Activated CD4-positive, CD25-positive, alpha-beta regulatory T cell treated with anti-CD3 and anti-CD28 coated beads, Interleukin-2, amount 50 U/mL, for 72 hours (primary cell): ENCODE measurements at places on chromosomes 16 and 17.

GRCh38 chr17:49676276-49676868, 1.5 kb downstream of the SPOP start:
- no peak for DNase-seq

DNA sequence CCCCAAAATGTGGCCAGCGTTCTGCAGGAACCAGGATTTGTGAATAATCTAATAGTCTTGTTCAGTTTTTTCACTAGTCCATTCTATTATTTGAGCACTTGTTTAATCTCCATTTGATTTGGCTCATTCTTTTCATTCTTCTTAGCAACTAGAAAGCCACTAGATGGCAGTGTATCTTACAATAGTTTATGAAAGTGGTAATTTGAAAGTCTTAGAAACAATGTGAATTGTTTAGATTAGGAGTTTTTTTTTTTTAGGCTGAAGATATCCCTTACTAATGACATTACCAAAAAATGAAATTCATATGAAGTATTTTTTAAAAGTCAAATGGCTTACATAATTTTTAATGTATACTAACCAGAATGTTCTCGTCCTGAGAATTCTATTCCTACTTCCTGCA, 6.7 kb downstream of the ERI2 start:
- no peak for DNase-seq

DNA sequence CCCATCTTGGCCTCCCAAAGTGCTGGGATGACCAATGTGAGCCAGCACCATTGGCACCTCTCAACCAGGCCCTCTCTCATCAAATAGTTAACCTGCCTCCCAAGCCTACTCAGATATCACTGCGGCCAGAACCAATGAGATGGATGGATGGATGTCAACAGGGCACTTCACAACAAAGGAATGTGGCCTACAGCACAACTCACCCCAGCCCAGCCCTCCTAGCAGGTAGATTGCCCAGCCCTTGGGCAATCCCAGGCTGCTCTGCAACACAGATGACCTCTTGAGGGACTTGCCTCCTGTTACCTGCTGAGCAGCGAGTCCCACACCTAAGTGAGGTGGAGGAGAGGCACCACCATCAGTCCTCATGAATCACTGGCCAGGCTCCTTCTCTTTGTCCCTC, 22.6 kb upstream of the KIFC3 start:
- DNase-seq = no peak

GRCh38 chr17:80662557-80662956, 117.9 kb downstream of the RPTOR start:
- no peak for DNase-seq

DNA sequence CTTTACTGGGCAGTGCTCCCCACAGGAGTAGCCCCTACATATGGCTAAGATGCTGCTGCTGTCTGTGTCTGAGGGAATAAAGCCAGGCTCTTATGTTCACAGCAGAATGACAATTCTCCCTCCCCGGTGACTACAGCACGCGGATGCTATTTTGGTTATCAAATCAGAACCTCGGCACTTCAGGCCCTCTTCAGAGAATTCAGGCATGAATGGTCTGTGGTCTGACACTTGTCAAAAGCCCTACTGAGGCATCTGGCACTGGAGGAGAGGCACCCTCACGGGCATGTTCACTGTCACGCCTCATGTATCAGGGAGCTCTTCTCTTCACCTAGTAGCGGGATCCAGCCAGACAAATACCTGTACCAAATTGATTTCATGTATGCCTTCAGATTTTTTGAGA, 30.4 kb downstream of the KIAA0513 start:
- no peak for DNase-seq

DNA sequence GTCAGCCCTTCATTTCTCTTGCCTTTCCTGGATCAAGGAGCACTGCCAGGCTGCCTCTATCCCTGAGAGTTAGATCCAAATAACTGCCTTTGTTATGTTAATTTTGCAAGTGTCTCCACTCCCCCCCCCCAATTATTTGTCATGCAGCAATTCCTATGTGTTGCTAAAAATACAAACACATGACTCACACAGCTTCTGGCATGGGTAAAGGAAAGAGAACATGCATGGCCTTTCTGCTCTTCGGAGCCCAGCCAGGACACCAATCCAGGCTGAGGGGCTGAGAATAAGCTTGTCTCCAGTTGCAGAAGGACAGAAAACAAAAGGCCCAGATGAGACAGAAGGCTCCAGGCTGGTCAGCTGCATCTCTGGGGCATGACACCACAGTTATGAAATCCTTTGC, 148.0 kb upstream of the TNRC6C start:
- DNase-seq = no peak

DNA sequence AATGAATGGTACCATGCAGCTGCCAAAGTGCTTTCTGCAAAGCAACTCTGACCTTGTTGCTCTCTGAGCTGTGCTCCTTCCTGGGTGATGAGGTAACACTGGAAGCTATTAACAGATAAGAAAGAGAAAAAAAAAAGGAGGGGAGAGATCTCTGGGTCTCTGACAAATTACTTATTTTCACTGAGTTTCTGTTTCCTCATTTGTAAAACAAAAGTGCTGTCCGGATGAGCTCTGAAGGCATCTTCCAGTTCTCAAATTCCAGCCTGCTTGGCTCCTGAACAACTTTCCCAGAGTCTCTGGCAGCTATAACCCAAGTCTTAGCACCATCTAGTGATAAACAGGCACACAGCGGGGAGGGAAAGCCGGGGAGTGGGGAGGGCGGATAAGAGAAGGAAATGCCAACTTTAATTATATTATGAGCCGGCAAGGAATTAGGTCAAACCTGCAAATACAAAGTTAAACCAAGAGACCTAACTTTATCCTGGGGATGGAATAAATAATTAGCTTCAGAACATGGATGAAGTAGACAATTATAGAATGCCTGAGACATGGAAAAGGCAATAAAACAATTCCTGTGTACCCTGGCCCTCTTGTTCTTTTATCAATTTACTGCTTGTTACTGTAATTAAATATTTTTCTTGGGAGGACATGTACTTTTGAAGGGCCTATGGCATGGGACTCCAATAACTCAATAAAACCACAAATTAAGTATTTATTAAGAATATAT, 61.3 kb upstream of the KIFC3 start:
- DNase-seq = no peak

GRCh38 chr17:28391401-28391800, 14.6 kb downstream of the SLC46A1 start:
- no peak for DNase-seq

- DNase-seq = no peak
These were observed 1.7 kb upstream of the COL1A1 start for GRCh38 chr17:50203086-50203485.

- no peak for DNase-seq
These were observed 4.3 kb upstream of the CCL7 start for GRCh38 chr17:34265711-34266110.

- DNase-seq = no peak
These were observed 78.4 kb downstream of the AIPL1 start for GRCh38 chr17:6356562-6356961.

- DNase-seq = no peak
These were observed 2.8 kb upstream of the UBTF start for GRCh38 chr17:44222112-44222869.

GRCh38 chr16:87922250-87922871, 14.0 kb downstream of the CA5A start:
- no peak for DNase-seq

- no peak for DNase-seq
These were observed 397 bp downstream of the CDC42EP4 start for GRCh38 chr17:73311428-73311780.

GRCh38 chr16:24935336-24935735, 79.8 kb downstream of the ARHGAP17 start:
- DNase-seq = no peak

GRCh38 chr17:48720266-48721008, 1.9 kb downstream of the PRAC1 start:
- DNase-seq = no peak

DNA sequence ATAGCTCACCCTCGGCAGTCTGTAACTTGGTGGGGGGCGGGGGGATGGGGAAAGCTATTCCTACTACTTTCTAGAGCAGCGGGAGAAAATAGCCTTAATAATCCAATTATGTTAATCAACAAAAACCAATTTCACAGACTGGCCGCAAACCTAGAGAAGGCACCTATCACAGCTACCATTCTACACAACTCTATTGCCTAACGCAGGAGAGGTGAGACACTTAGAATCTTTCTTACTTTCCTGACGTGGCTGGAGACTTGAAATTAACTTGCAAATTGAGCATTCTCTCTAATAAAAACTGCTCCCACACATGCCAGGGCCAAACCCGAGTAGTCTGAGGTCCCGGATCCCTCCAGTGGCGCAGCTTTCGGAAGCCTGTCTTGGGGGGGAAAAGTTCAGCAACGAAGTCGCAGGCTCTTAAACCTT, 794 bp downstream of the SMG6 start:
- no peak for DNase-seq

- DNase-seq = no peak
These were observed 7.0 kb downstream of the ZNF843 start for GRCh38 chr16:31435341-31436220.

GRCh38 chr16:28304214-28304613, 11.9 kb downstream of the SBK1 start:
- no peak for DNase-seq

DNA sequence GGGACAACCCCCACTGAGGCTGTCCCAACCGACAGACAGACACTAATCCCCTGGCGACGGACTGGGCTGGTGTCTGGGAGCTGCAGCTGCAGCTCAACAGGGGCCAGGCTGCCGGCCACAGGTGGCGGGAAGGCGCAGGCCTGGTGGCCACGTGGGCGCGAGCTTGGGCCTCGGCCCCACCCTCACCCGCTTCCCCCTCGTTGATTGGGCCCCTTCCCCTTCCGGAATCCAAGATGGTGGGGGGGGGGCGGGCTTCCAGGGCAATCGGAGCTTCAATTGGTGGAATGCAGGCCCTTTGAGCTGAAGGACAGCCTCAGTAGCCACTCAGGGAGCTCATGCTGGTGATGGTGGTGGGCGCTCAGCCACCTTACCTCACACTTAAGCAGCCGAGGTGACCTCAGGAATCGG, 8.7 kb upstream of the TBX4 start:
- DNase-seq = no peak

- no peak for DNase-seq
These were observed 6.4 kb downstream of the IRF8 start for GRCh38 chr16:85905110-85906095.

DNA sequence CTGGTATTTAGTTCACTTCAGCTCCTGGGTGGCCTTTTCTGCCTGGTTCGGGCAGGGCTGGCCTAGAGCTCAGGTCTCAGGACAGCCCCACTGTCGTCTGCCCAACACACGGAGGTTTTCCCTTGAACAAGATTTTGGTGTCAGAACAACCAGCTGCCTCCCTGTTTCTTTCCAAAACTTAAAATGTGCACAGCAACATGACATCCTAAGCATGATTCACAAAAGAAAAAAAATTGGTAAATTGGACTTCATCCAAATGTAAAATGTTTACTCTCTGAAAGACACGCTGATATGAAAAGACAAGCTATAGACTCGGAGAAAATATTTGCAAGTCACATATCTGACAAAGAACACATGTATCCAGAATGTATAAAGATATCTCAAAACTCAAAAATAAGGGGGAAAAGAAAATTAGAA, 197.8 kb upstream of the CHMP6 start:
- DNase-seq = no peak

DNA sequence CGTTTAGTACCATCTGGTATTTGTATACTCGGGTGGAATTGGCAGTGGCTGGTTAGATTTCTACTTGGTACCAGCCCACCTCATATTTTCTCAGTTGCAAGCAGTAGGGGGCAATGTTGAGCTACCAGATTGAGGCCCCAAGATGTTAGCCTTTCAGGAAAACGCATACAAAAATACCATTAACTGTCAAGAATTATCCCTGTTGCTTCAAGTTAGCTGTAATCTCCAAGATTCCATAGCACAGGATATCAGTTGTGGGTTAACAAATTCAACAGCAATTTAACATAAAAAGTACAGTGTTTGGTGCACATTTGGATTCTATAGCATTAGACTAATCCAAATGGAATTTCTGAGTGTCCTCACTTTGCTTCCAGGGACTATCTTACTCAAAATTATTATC, 188.2 kb downstream of the FTO start:
- no peak for DNase-seq

- DNase-seq = no peak
These were observed 15.6 kb downstream of the PMP22 start for GRCh38 chr17:15249487-15249886.

DNA sequence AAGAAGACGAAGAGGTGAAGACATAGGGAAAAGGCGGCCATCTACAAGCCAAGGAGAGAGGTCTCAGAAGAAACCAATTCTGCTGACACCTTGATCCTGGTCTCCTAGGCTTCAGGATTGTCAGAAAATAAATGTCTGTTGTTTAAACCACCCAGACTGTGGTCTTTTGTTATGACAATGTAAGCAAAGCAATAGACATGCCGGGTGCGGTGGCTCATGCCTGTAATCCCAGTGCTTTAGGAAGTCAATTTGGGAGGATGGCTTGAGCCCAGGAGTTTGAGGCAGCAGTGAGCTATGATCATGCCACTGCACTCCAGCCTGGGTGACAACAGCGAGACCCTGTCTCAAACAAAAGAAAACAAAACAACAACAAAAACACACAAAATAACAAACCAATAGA, 64.4 kb downstream of the HAPSTR1 start:
- DNase-seq = no peak

DNA sequence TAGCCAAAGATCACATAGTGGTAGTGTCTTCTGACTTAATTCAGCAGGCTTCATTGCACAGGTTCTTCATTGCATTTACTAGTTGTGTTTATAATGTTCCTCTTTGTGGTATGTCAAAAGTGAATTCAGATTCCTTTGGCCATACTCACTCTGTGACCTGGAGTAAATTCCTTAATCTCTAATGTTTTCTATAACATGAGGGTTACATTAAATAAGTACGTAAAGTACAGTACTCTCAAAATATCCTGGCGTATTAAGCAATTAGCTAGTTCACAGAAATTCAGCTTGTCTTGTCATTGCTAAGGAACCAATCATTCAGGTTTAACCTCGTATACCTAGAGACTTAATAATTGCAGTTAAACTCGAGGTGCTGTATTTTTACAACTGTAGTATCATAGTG, 4.2 kb downstream of the RPS6KB1 start:
- DNase-seq = no peak

- DNase-seq = no peak
These were observed 16.6 kb downstream of the MYO18A start for GRCh38 chr17:29163563-29163962.

DNA sequence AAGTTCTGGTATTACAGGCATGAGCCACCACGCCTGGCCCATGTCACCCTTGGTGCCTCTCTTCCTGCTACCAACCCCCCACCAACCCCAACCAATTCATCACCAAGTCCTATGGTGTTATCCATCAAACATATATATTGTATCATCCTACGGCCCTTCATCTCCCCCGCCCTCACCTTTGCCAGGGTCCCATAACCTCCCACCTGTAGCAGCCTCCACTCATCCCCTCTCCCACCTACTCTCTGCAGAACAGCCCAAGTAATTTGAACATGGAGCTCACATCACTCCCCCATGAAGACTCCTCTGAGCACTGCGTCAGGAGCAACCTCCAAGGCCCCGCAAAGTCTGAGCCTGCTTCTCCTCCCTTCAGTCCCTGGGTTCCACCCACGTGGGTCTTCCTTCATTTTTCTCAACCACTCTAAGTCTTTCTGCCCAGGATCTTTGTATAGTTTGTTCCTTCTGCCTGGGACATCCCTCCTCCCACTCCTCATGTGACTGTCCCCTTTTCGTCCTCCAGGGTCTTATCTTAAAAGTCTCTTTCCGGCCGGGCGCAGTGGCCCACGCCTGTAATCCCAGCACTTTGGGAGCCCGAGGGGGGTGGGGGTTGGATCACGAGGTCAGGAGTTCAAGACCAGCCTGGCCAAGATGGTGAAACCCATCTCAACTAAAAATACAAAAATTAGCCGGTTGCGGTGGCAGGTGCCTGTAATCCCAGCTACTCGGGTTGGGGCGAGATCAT, 7.0 kb upstream of the HID1 start:
- no peak for DNase-seq
